BJ (cell line): ENCODE measurements at places on chromosomes 1 and 21.

GRCh38 chr1:1024149-1024770, 4.3 kb downstream of the AGRN start:
- DNase-seq = no peak

GRCh38 chr1:209266590-209267205, 316.8 kb upstream of the CAMK1G start:
- no peak for DNase-seq

DNA sequence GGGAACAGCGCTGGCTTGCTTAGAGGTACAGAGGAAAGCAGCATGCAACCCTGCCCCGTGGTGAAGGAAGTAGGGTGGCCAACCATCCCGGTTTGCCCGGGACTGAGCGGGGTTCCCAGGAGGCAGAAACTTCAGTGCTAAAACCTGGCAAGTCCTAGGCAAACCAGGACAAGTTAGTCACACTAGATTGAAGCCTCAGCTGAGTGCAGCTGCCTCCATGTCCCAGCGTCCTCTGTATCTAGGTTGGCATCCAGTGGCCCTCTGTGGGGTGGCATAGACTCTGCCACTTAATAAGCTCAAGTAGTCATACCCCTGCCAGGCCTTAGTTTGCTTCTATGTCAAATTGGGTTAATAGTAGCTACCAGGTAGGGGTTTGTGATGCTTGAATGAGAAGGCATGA, 67.1 kb downstream of the ATP2B4 start:
- DNase-seq = no peak

DNA sequence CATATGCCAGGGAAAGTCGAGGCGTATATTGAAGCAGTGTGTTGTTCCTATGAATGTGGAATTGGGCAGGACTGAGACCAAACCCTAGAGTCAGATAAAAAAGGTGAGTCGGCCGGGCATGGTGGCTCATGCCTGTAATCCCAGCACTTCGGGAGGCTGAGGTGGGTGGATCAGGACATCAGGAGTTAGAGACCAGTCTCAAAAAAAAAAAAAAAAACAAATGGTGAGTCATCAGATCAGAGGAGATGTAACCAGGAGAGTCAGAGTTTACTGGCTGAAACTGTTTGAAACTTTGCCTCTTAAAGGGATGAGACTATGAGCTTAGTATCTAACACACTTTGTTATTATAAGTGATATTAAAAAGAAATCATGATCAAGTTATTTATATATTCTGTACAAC, 26.4 kb upstream of the SYCP1 start:
- no peak for DNase-seq

- no peak for DNase-seq
Observed at GRCh38 chr1:152007047-152007446, 13.4 kb upstream of the S100A10 start.

DNA sequence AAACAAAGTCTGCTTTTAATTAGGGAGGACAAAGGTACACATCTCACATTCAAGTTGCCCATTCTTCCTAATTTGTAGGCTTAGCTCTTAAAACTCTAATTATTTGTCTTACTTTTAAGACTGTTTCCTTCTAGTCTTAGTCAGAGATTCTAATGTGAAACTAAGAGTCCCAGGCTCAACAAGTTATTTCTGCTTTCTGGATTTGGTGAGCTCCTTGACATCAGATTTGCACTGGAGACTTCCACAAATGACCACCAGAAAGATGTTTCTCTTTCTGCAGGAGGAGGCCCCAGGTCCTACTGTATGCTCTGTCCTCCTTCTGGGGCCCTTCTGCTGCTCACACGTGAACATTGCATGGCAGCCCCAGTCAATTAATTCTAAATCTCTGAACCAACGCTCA, 194.2 kb upstream of the JUN start:
- no peak for DNase-seq

- DNase-seq = no peak
Observed at GRCh38 chr1:163195728-163196448, 6.8 kb downstream of the RGS5 start.

- DNase-seq = no peak
Observed at GRCh38 chr1:29081201-29081600, 42.5 kb downstream of the TMEM200B start.

DNA sequence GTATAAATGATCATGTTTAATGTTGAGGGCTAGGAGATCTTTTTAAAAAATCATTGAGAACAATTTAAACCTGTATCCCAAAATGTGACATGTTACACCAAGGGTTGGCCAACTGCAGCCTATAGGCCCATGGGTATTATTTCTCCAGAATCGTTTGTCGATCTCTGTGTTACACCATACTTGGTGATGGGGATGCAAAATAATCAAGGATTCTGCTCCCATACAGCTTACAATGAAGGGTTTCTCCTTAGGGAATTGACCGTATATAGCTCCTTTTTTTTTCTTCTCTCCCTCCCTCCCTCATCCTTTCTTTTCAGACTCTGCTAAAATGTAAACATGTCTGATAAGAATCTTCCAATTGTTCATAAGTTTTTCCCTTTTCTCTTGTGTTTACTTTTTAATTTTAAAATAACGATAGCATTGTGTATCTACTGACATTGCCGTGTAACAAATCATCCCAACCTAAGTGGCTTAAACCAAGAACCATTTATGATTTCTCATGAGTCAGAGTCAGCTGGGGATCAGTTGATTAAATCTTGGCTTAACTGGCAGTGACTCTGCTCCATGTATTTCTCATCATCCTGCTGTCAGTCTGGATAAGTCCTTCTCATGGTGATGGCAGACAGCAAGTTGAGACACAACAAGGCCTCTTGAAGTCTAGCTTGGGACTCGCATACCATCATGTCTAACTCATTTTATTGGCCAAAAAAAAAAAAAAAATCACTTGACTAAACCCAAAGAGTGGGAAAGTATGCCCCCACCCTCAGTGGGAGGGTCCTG, 48.0 kb downstream of the MARK1 start:
- DNase-seq = no peak

DNA sequence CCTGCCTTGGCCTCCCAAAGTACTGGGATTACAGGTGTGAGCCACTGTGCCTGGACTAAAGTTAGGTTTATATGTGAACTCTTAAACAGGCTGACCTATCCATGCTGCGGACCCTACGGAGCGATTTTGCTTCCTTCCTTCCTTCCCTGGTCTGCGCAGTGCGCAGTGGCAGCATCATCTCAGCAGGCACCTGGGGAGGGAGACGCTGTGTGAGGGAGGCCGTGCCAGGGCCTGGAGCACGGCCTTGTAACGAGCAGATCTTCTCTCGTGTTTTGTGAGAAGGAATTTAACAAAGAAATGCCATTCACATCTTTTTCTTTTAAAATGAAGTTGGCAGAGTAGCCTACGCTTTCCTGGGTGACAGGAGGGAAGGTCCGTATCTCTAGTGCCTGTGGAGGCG, 45.8 kb downstream of the PKNOX1 start:
- no peak for DNase-seq

DNA sequence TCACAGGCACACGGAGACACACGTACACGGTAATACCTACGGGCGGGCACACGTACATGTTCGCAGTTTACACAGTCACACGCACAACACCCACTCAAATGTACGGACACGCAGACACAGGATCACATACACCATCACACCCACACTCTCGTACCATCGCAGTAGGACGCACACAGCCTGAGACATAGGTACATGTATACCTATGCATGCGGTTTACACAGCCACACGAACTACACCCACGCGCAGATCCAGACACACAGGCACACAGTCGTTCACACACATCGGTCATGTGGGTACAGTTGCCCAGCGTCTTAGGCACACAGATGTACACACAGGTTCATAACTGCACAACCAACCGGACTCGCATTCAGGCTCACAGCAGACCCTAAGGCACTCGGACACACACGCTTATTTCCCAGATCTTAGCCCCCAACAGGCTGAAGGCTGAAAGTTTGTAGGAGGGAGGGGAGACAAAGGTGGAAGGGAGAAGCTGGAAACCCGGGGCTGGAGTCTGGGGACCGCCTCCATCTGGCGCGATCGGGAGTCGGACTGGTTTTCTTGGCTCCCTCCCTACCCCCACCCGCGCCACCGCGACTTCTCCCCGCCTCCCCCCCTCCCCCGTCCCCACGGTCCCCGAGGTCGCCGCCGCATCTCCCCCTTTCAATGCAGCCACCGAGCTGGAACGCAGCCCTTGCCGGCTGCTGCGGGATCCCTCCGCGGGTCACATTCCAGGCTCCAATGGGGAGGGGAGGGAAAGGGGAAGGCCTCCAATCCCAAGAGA, 51.9 kb upstream of the SYNC start:
- no peak for DNase-seq

DNA sequence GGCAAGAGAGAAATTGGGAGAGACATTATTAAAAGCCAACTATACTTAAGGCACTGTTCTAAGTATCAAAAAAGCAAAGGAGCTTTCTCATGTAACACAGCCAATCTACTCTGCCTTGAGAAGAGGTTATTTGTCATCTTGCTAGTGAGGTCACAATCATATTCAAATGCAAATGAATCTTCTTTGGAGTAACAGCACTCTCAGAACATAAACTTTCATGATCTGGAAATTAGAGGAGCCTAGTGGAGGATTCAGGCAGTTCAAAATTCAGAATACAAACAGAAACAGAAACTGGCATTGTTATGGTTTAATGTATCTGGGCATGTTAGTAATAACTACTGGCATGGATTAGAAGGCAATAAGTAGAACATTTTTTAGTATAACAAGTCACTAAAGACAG, 57.4 kb downstream of the ARID4B start:
- no peak for DNase-seq

DNA sequence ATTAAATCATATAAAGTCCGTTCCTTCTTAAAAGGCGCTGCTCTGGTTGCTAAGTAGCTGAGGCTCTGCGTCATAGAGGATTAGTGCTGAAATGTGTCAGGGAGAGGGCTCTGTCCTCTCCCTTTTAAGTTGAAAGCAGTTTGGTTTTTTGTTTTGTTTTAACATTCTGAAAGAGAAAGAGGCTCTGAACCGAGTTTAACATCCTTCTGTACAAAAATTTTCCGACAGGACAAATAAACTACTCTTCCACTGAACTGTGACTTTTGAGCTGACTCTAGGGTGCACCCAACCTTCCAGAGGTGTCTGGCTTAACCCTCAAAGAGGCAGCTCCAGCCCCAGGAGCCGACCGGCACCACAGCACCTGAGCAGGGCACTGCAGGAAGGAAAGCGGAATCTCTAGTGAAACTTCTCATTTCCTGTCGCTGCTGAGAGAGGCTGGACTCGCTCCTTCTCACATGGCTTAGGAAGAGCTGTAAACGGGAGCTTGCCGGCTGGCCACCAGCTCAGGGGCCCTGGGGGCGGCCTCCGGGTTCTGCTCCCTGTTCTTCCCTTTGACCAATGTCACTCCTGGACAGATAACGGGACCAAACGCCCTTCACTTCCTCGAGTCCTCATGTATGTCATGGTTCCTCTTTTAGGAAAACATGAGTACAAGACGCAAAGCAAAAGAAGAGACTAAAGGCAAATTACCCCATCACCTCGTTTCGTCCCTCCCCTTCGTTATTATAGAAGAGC, 1.2 kb downstream of the VAV3 start:
- DNase-seq = no peak

- no peak for DNase-seq
Observed at GRCh38 chr1:36645867-36646266, 163.2 kb upstream of the CSF3R start.

- DNase-seq = no peak
Observed at GRCh38 chr1:16155537-16156410, at the start of gene EPHA2. Gene EPHA2, minus strand, starts transcription at chr1:16156069. Its CDS starts 137 bp downstream, at chr1:16155932.

DNA sequence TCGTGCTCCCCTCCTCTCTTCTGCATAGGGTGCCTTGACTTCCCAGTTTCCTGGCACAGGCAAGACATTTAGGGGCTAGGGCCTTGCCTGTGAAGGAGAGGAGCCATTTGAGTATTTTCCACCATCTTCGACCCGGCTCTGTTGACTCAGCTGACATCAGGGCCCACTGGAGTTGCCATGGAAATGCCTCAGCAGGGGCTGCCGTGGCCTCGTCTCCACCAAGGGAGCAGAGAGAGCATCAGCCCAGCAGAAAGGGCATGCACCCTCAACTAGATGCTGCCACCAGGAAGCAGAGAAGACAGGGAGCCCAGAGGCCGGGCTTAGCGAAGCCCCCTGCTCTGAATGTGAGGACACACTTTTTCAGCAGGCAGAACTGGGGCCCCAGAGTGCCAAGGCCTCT, 101.9 kb upstream of the ACTL8 start:
- DNase-seq = no peak

DNA sequence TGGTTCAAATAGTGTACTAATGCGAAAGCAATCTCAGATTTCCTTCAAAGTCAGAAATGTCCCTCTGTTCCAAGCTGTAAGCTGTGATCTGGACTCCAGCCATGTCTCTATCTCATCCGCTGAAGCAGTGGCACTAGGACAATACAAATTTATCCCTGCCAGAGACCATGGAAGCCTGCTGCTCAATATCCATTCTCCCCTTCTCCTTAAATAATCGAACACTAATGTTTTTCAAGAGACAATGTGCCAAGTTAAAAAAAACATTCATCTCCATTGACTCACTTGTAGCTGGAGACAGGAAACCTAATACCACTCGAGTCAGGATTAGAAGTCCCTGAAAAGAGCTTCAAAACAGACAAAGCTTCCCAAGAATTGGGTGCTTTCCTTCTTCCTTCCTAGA, 38.5 kb upstream of the PGBD5 start:
- no peak for DNase-seq

GRCh38 chr1:231364192-231364591, 26.1 kb downstream of the SPRTN start:
- no peak for DNase-seq

DNA sequence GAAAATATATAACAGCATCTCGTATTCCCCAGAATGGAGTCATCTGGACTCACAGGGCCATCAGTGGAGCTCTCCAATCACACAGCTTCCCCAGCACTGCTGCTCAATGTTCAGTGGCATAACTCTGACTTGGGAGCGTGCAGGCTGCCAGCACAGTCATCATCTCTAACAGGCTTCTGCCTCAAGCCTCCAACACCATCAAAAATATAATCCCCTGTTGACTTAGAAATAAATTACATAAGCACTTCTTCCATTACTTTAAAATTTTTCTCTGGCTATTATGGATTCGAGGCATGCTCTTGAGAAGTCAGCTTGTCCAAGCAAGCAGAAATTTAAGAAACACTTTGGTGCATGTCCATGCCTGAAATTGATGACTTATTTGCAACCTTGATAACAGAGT, 6.2 kb downstream of the DUSP23 start:
- no peak for DNase-seq
